Activated naive CD8-positive, alpha-beta T cell treated with anti-CD3 and anti-CD28 coated beads, Interleukin-2, amount 50 U/mL, for 16 hours (primary cell): ENCODE measurements at places on chromosomes 6 and 20.

GRCh38 chr20:40633123-40633850, 55.7 kb downstream of the MAFB start:
- no peak for DNase-seq

GRCh38 chr20:62918831-62919230, 7.5 kb downstream of the DIDO1 start:
- DNase-seq = no peak

DNA sequence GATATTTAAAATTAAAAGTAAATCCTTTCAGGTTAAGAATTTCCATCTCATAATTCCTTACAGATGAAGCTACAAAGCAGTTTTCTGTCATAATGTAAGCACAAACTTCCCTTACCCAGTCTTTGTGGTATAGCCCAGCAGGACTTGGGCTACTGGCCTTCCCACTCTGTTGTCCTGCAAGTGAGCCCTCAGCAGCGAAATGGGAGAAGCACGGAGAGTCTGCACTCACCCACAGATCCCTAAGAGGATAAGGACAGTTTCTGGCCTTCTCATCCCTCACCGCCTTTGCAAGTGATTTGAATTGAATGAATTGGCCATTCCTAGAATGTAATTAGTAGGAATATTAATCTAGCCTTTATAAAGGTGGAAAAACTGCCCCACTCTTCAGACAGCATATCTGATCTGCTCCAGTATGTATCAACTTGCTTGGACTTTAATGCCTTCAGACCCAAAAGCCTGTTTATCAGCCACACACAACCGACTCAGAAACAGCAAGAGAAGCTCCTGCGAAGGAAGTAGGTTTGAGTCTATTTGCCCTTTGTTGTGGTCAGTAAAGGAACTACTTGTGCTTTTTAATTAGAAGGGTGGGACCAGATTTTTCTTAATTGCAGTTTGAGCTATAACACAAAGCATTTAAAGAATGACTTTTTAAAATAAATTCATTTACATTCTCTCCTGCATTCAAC, 29.9 kb upstream of the PRDM1 start:
- no peak for DNase-seq

DNA sequence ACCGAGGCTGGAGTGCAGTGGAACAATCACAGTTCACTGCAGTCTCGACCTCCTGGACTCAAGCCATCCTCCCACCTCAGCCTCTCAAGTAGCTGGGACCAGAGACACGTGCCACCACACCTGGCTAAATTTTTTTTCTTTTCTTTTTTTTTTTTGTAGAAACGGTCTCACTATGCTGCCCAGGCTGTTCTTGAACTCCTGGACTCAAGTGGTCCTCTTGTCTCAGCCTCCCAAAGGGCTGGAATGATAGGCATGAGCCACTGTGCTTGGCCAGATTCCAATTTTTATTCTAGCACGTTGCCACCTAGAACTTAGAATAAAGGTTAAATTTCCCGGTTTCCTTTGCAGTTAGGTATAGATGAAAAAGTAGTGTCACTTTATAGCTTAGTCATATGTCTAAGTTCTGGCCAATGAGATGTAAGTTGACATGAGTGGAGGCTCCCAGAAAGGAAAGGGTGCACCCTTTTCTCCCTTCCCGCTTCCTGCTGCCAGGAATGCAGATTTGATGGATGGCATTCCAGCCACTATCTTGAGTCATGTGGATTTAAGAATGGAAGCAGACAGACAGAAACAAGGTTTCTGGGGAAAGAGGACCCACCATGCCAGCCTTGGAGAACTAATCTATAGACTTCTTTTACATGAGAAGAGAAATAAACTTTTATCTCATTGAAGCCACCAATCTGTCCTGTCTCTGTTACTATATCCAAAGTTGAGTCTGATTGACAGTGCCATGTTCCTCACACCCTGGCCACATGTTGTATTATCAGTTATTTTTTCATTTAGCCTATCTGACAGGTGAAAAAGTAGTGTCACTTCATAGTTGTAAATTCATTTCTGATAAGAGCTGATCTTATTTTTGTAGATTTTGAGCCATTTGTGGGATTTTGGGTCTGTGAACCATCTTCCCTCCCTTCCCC, 60.6 kb upstream of the NCOA3 start:
- DNase-seq = no peak

DNA sequence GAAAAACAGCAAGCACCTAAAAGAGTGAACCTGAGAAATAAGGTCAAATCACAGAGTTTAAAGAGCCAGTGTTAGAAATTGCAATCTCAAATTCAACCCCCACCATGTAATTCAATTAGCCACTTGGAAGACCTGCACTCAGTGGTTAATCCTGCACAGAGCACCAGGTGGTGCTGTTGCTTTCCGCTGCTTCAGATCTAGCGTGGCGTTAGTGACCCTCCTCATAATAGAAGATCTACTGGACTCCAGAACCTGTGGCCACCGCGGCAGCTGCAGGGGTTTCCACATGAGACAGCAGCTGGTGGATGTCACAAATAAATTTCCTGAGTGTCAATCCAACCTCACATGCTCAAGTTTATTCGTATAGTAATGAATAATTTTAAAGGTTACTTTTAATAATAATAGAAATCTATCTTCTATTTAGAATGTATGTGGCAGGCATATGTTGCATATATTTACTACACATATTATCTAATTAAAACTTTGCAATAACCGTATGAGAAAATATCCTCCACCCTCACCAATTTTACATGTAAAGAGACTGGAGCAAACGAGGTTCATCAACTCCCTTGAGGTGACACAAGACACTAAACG, 84.4 kb downstream of the SYNE1 start:
- no peak for DNase-seq

- no peak for DNase-seq
Observed at GRCh38 chr6:126803769-126804168, 314.7 kb upstream of the RSPO3 start.

GRCh38 chr20:14882157-14882556, 544.7 kb upstream of the FLRT3 start:
- no peak for DNase-seq

GRCh38 chr6:41280381-41281057, 6.0 kb downstream of the TREM1 start:
- no peak for DNase-seq

DNA sequence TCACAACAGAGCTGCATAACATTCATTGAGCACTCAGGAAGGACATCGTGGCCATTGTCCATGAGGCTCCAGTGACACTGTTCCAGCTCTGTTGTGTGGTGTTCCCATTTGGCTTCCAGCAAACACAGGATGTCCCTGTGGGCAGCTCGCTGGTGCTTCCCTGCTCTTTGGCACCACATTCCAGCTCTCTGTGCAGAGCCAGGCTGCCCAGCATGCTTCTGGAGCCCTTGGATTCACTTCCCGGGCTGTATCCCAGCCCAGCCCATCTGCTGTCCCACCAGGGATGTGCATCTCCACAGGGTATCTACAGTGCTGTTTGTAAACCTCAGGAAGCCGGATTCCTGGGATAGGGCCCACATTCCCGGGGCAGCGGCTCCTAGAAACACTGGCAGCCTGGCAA, 57.2 kb downstream of the CTCFL start:
- DNase-seq = no peak

GRCh38 chr6:156068881-156069280, 613.2 kb upstream of the NOX3 start:
- DNase-seq = no peak

- DNase-seq = no peak
Observed at GRCh38 chr20:35866418-35867202, 87.7 kb downstream of the SCAND1 start.

DNA sequence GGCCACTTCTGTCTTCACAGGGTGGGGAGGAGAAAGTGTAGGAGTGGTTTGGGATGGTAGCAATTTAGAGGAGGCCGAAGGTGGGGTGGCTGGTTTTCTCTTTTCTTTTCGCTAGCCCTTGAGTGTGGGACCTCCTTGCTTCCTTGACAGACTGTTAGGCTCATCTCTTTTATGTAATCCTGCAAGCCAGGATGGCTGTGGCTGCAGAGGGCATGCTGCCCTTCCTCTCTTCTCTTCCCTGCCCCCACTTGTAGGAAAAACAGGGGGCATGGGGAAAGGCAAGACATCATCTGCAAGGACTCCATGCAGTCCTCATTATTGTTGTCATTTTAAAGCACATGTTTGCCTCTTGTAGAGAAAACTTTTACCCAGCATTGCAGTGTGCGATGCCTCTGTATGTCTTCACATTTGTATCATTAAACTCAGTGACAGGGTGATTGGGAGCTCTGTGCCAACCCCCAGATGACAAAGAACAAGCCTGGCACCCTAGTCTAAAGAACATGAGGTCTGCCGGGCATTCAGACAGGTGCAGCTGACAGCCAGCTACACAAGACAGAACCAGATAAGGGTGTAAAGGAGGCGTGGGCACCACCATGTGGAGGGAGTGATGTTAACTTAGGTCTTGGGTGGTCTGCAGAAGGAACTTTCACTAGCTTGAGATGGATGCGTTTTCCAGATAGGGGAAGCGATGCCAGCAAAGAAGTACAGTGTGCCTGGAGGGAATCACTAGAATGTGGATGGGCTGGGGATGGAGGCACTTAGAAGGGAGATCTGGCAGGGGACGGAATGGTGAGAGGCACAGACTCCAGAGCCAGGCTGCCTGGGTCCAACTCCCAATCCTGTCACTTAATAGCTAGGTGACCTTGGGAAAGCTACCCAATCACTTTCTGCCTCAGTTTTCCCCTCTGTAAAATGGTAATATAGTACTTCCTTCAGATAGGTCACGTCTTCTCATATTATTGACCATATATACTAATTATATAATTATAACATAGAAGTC, 207.6 kb downstream of the TBC1D7 start:
- DNase-seq = no peak

DNA sequence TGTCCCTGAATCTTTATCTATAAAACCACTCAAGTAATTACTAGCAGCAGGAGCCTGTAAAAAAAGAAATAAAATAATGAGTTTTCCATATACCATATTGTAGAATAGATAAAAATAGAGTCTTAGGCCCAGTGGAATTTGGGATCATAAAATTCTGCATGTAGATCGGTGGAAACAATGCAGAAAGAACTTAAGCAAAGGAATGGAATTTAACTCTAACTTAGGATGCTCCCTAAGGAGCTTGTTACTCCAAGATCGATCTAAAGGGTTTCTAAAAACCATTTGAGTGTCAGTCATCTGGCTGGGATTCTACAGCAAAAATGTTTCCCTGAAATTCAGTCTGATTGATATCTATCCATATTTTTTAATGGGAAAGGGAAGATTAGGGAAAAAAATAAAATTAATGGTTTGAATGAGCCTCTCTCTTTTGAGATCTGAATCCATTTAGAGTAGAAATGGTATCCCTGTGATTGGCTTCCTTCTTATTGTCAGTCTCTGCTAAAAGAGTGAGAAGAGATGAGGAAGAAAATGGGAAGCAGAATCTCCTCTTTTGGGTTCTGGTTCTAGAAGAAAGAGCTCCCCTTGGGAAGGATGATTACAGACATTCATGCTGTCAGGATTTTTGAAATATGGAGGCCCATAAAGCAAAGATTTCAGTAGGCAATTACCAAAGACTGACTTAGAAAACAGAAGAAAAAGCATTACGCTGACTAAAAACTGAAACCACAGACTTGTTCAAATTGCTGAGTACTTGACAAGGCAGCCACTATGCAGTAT, 564.3 kb upstream of the MARCKS start:
- DNase-seq = no peak

- DNase-seq = no peak
Observed at GRCh38 chr6:93418033-93418407, 1.3 kb downstream of the EPHA7 start.

DNA sequence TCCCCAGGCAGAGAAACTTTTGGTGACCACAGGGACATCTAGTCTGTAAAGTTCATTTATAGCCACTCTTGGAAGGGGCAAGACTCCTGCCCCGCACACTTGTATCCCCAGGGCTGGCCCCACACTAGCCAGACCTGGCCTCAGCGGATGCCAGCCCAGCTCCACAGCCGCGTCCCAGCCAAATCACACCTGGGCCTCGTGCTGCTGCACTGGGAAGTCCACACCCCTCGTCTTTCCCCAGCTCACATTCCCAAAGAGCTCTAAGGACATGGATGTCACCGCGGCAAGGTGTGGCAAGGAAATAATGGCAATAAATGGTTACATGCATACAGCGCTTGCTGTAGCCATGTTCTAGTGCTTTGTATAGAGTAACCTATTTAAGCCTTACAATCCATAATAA, 8.6 kb downstream of the IP6K3 start:
- DNase-seq = no peak

- DNase-seq = no peak
Observed at GRCh38 chr20:63831993-63832686, 1.1 kb upstream of the ZBTB46 start.

DNA sequence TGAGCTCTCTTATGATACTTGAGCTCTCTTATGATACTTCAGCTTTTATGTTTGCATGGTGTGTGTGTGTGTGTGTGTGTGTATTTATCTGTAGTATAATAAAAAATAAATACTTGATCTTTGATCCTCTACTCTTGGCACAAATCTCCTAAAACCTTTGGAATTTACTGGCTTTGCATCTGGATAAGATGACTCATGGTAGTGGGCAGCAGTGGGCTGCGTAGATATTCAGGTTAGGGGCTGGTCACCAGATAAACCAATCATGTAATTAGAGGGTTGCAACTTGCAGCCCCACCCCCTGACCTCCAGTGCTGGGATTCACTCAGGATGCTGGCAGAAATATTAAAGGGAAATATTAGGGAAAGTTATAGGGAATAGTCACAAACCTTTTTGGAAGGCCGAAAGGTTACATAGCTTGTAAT, 151.9 kb upstream of the COL21A1 start:
- DNase-seq = no peak

- DNase-seq = no peak
Observed at GRCh38 chr6:21593927-21594415, 420 bp downstream of the SOX4 start.

DNA sequence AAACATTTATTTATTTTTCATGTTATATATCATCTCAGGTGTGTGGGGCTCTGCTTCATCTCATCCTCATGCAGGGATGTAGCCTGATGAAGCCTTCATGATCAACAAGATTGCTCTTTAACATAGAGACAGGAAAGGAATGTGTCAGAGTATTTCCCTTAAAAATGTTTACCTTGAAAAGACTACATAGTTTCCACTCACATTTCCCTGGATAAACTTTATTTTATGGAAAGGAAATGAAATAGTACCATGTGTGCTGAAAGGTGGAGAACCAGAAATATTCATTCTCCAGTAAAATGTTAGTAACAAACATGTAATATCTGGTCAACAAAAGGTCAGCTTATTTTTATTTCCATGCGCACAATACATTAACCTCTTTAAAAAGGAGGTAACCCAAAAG, 155.8 kb downstream of the GRM1 start:
- DNase-seq = no peak

- DNase-seq = no peak
Observed at GRCh38 chr6:168299541-168300511, 19.8 kb downstream of the DACT2 start.

- no peak for DNase-seq
Observed at GRCh38 chr20:51084593-51085377, 61.9 kb upstream of the KCNG1 start.

- DNase-seq = no peak
Observed at GRCh38 chr20:10532361-10532760, 97.3 kb downstream of the SLX4IP start.

GRCh38 chr6:1347161-1347560, 35.3 kb downstream of the FOXQ1 start:
- no peak for DNase-seq
